ENCODE measurements at places on chromosomes 4 and X. TPM values are rescaled to one million over a fixed set of nuclear protein-coding genes. Genes with fewer than 3 reads are reported as not detected.

- DNase-seq, result no peak
Observed at GRCh38 chrX:120697053-120697452, 67.2 kb upstream of the C1GALT1C1 start.

Gene GYPE
- 1.2 TPM for total RNA-seq

Gene ZNF711
- total RNA-seq, result 10.4 TPM

Gene TEX13B
- total RNA-seq, result 1.2 TPM

Gene PDCL2
- total RNA-seq, result not detected

Gene GRIA3
- 7.9 TPM for total RNA-seq

Measured in umbilical cord (tissue), 2 donors.